ENCODE measurements at places on chromosomes 1 and 21.

DNA sequence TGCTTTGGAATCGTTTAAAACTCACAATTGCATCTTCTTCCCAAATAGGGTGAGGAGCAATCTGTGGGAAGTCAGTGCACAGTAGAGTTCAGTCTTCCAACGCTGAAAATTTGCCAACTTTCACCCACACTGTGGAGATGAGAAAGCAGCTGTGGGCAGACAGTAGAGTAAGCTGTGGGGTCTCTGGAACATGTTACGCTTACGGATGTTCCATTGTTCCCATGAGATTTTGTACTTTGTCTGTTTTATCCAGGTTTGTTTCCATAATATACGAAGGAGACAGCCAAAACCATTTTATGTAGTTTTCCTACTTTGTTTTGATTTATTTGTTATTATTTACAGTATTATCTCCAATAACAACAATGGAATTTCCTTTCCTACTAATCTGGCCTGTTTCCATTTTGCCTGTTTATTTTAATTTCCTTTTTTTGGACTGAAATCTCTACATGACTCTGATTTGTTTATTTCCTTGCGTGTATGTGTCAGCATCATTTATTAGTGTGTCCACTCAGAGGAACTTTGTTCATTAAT, 65.1 kb upstream of the RGL1 start:
- DNase-seq, result no peak

GRCh38 chr1:174114788-174115448, 44.4 kb upstream of the RABGAP1L start:
- no peak for DNase-seq

DNA sequence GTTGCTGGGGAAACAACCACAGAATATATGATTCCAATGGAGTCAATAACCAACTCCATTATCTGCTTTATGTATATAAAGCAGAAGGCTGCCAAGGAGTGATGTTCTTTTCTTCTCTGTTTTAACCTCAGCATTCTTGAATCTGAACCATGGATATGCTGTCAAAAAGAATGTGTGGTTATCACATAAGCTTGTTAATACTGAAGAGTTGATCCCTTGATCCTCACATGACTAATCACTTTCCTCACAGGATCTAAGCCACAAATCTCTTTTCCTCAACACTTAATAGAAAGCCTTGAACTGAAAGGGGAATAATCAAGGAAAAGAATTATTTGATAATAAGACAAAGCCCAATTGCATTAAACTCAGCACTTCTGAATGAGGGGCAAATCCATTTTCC, 271.3 kb upstream of the KIAA0040 start:
- no peak for DNase-seq

DNA sequence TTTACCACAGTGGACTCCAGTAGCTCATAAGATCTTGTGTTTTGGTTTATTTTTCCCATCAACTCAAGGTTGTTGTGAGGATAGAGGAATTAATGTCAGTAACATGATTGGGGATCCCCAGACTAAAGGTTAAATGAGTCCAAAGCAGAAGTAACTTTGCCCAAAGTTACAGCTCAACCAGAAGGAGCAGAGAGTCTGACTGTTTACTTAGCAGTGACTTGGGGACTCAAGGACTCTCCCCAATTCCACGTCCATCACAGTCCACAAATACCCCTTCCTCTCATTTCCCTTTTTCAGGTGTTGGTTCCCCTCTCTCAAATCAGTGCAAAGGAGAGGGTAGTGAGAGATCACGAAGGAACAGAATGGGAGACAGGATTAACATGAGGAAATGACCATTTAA, 4.0 kb upstream of the ETV3 start:
- DNase-seq, result no peak

GRCh38 chr1:87451229-87451920, 122.7 kb downstream of the LMO4 start:
- DNase-seq, result no peak

DNA sequence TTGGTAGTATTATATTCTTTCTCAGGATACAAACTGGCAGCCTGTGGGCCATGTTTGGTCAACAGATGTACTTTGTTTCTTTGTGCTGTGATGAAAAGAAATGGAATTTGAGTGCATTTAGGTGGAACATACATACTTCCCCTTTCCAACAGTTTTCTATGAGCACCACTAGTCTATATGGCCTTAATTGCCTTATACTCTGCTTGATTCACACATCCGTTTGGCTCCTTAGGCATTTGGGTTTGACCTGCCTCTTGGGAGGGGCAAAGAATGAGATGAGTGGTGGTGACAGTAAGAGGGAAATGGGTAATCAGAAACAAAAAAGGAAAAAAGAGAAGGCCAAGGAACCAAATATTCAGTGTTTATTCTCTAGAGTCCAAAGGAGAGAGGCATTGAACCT, 17.0 kb downstream of the CFAP126 start:
- DNase-seq, result no peak

DNA sequence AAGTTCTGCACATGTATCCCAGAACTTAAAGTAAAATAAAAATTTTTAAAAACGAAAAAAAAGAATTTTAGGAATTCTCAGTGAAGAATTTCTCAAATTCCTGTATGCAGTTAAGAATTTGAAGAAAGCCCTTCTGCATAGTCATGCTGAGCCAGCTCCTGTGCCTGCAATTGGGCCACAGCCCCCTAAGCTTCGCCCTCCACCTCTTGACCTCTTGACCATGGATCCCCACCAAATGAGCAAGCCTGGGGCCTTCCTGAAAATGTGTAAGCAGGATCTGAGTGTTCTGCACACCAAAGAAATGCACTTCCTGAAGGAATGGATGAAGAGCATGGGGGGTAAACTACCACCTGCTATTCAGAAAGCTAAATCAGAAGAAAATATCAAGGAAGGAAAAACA, 52.0 kb downstream of the NBPF6 start:
- DNase-seq, result no peak

DNA sequence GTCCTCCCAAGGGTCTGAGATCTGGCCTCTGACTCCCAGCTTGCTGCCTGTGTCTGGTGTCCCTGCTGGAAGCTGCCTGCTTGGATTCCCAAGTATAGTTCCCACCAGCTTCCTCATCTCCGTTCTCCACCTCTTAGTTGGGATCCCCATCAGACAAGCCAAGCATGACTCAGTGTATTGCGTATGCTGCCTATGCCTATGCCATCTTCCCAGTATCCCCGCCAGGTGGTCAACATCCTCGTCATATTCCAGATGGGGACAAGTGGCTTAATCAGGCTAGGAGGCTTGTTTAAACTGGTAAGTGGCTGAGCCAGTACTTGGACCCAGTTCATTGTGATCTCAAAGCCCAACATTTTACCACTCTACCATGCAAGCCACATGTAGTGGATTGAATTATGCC, 204.4 kb downstream of the GRIK3 start:
- DNase-seq, result no peak

GRCh38 chr1:182783068-182783467, 6.5 kb upstream of the NPL start:
- no peak for DNase-seq

DNA sequence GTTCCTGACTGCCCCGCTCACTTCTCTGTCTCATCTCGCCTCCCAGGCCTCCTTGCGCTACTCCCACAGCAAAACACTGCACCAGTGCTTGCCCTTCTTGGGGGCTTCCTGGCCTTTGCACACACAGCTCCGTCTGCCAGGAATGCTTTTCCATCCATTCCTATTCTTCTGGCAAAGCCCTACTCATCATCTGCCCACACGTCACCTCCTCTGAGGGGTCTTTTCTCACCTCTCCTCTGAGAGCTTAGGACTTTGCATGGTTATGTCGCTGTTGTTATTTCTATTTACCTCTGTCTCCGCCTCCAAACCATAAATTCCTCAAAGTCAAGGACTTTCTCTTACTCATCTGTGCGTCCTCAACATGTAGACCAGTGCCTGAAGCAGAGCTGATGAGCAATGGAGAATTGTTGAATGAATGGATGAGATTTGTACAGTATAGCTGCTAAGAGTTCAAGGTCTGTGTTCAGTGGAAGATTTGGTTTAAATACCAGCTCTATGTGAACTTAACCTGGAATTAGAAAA, 26.4 kb upstream of the BTG2 start:
- no peak for DNase-seq

DNA sequence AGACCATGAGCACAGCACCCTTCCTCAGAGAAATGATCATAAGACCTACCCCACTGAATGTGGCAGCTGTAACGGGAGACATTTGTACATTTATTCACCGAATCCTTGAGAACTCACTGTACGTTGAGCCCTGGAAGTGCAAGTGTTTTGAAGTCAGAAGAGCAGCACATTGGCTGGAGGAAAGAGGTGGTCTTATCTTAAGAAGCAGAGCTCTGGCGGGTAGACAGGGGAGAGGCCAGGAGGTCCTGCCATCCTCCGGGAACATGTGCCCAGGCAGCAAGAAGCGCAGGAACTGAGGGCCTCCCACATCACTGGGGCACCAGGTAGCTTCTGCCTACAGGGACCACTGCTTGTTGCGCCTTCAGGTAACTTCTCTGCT, 169.2 kb upstream of the IRF2BP2 start:
- DNase-seq, result no peak

DNA sequence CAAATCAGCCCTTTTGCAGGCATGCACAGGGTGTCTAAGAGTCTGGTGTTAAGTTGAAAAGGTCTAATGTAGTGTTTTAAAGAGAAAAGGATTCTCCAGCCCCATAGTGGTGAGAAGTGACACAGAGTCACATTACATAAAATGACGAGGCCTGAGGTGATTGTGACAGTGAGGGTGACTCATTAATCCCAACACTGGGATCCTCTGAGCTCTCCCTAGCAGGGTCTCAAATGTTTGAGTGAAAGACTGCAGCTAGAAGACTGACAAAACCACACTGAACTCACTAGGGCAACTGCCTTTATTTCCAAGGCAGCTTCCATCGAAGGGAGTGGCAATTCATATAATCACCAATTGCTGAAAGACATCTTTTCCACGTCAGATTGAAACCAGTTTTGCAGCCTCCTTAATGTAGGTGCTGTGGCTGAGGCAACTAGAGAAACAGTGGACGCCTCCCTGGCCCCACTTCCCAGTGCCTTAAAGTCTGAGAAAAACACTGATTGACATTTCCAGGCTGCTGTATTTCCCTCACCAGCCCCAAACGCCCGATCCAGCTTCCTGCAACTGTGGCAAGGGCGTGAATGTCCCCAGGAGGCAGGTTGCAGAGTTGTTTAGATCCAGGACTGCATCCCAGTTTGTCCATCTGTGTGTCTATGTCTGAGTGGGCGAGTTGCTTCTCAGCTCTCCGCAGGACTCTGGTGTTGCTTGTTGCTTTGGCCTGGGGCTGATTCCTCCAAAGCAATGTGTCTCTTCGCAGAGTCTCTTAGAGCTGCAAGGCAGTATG, 81.4 kb downstream of the RUNX1 start:
- no peak for DNase-seq

GRCh38 chr1:44119525-44119924, 904 bp downstream of the KLF17 start:
- DNase-seq, result no peak

- no peak for DNase-seq
Measured at GRCh38 chr1:171860696-171861095, 19.4 kb downstream of the DNM3 start.

DNA sequence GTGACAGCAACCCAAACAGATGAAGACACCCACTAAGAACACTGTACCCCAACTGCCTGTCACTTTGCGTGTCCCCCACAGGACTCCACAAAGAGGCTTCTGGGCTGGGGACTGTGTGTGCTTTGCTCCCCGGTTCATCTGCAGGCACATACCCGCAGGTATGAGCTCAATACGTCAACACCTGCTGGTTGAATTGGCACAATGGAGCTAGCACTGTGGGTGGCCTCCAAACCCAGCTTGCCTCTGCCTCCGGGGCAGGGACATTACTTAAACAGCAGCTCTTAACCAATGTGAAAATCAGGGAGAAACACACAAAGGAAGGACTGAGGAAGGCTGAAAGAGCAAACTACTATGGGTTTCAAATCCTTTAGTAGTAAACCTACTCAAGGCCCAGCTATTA, 140.2 kb upstream of the TIAM1 start:
- no peak for DNase-seq

GRCh38 chr1:232983375-232983774, 33.0 kb downstream of the NTPCR start:
- no peak for DNase-seq

DNA sequence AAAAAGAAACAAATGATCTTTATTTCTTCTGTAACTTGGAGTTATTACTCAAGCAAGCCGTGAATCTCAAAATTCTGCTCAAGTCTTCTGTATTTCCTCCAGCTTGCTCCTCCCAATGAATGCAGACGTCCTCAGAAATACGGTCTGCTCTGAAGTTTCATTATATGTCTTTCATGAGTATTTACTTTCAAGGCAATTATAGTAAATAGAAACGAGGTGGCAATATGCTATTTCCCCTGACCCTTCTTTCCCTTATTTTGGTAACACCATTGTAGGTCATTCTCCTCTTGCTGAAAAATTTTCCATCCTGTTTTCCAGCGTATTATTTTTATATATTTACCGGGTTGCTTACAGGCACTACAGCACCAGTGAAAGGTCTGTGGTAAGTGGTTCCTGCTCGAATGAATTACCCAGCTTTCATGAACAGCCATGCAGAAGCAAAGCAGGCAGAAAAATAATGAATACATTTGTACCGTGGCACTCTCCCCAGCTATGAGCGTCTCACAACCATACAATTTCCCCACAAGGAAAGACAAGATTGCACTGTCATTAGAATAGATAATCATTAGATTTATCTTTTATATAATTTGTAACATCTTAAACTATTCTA, 350.9 kb upstream of the PKN2 start:
- no peak for DNase-seq

- DNase-seq, result no peak
Measured at GRCh38 chr1:243930822-243931671, 81.0 kb upstream of the AKT3 start.

GRCh38 chr1:61914823-61915482, 172.7 kb downstream of the PATJ start:
- DNase-seq, result no peak

GRCh38 chr1:81681601-81682266, 119.0 kb upstream of the ADGRL2 start:
- no peak for DNase-seq

GRCh38 chr1:115365738-115366137, 27.7 kb upstream of the NGF start:
- no peak for DNase-seq

DNA sequence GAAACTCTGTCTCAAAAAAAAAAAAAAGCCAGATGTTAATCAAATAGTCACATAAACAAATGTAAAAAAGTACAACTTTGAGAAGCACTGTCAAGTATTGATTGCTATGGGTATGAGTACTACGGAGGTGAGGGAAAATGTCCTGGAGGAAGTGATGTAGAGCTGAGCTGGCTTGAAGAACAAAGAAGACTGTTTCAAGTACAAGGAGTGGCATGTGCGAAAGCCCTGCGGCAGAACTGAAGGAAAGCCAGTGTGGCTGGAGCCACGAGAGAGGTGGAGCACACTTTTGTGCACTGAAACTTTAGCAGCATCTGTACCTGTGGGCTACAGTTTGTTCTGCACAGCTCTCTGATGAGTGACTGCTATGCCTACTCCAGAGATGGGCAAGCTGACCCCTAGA, 5.4 kb upstream of the RPS6KA1 start:
- DNase-seq, result no peak
